Activated CD8-positive, alpha-beta T cell treated with anti-CD3 and anti-CD28 coated beads for 36 hours (primary cell): ENCODE measurements at places on chromosomes 4 and X. TPM values are rescaled to one million over a fixed set of nuclear protein-coding genes. Genes with fewer than 3 reads are reported as not detected.
A peak's percentile ranks its signal among the peaks of the same experiment; 100 is the strongest.

Gene TAF7L
- not detected for total RNA-seq

- no peak for DNase-seq
Measured at GRCh38 chr4:107793996-107794395, 30.7 kb upstream of the SGMS2 start.

Gene SPACA5B
- not detected for total RNA-seq

- DNase-seq = no peak
Measured at GRCh38 chr4:106985830-106986229, 50.3 kb downstream of the DKK2 start.

DNA sequence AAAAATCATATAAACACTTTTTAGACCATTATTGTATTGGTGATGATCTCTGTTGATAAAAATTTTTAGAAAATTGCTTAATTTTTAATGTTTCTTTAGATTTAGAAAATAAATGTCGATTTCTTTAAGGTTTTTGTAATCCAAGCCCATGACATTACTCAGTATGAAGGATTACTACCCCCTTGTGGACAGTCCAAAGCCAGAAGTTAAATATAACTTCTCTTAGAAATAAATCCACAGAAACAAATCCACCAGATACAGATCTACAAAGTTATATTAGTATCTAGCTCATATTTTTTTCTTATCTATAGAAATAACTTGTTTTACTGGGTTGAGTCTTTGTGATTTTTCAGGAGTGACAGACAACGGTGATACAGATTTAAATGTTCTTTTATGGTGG, 18.9 kb downstream of the TIFA start:
- no peak for DNase-seq

DNA sequence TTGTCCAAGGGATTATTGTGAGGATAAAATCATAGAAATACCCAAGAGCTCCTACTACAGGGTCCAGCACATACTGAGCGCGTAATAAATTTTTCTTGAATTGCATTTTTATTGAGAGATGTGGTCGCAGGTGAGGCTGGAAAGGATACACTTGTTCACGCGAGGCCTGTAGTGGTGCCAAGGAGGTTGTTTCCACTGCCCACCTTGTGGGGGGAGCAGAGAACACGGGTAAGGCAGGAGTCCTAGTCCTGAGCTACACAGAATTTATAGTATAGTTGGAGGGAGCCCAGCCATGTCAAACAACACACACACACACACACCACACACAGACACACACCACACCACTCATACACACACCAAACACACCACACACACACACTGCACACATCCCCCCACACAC, 31.8 kb upstream of the CYP4V2 start:
- no peak for DNase-seq

- no peak for DNase-seq
Measured at GRCh38 chrX:2677764-2678163, 13.3 kb upstream of the CD99 start.

GRCh38 chr4:83247415-83248357, 36.9 kb downstream of the COQ2 start:
- no peak for DNase-seq

GRCh38 chrX:118521435-118521834, 25.8 kb downstream of the DOCK11 start:
- DNase-seq = no peak

Gene CDKL2
- 1.0 TPM for total RNA-seq

GRCh38 chrX:119004920-119005524, 30.6 kb downstream of the LONRF3 start:
- peak; percentile 54 for DNase-seq

- no peak for DNase-seq
Measured at GRCh38 chrX:31464306-31464915, 392.6 kb upstream of the FTHL17 start.

Gene BEX2
- 14.6 TPM for total RNA-seq

DNA sequence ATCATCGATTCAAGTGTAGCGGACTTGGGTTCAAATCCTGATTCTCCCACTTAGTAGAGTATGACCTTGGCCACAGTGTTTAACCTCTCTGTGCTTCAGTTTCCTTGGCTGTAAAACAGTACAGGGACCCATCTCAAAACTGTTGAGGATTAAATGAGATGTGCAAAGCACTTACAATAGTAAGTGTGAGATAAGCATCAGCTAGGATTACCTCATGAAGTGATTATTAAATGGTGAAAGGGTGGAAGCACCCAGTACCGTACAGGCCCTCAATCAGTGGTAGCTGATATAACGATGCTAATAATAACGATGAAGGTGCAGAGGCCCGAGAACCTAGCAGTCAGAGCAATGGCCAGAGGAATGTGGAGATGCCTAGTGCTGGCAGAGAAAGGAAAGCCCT, 45.1 kb downstream of the PRPS1 start:
- DNase-seq = no peak

Gene MAGEE2
- not detected for total RNA-seq

DNA sequence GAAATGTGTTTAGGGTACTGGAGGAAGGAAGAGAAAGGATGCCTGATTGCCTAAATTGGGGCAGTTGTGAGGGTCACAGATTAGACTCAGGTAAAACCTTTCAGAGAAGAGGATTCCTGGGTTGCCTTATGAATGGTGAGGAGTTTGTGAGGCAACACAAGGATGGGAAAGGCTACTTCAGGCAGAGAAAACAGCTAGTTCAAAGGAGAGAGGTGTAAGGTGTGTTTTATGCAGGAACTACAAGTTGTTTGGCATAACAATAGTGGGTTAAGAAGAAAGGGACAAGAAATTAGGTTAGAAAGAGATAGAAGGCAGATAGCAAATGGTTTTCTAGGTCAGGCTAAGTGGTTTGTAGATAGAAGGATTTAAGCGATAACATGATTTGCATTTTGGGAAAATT, 75.1 kb upstream of the PGRMC2 start:
- DNase-seq = no peak

DNA sequence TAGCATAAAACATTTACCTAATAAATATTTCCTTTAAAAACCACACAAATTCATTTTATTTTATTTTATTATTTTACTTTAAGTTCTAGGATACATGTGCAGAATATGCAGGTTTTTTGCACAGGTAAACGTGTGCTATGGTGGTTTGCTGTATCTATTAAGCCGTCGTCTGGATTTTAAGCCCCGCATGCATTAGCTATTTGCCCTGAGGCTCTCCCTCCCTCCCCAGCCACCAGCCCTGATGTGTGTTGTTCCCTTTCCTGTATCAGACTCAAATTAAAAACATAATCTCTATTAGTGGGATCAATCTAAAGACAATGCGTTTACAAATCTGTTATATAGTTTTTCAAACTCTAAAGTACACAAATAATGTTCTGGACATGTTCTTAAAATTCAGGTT, 1.2 kb upstream of the HTN3 start:
- DNase-seq = no peak

Gene CENPVL2
- not detected for total RNA-seq

DNA sequence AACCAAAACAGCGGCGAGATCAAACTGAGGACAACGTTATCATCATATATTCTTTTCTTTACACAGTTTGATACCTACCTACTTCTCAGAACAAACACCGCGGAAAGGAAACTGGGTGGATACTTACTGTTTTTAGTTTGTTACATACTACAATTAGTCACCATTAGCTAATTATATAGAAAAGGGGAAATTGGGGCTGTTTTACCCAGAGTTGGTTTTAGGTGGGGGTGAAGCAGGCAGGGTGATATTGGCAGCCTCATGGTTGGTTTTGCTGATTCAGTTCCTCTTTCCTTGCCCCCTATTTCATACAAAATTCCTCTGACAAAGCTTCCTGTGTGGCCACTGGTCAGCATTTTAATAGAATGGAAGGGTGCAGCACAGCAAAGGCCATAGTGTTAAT, 77.8 kb downstream of the SORBS2 start:
- no peak for DNase-seq

Gene CAPN6
- total RNA-seq = not detected

Gene TBC1D19
- 4.5 TPM for total RNA-seq

Gene MAGEB17
- total RNA-seq = not detected

DNA sequence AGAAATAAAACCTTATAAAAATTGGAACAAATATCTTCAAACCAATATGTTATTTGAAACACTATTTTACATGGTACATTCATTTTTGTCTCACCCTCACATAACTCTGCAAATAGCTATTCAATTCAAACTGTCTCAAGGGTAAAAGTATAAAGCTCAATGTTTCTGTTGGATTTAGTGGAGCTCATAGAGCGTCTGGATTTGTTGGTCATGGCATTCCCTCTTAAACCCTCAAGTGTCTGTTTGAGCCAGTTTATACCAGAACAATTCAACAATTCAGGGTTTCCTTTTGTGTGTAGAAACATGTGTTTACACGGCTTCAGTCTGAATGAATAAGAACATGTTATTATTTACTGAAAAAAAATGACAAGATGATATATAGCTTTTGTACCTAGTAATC, 161.6 kb downstream of the PCDH18 start:
- no peak for DNase-seq

GRCh38 chrX:144738246-144738645, 509.1 kb upstream of the SPANXN1 start:
- DNase-seq = no peak

DNA sequence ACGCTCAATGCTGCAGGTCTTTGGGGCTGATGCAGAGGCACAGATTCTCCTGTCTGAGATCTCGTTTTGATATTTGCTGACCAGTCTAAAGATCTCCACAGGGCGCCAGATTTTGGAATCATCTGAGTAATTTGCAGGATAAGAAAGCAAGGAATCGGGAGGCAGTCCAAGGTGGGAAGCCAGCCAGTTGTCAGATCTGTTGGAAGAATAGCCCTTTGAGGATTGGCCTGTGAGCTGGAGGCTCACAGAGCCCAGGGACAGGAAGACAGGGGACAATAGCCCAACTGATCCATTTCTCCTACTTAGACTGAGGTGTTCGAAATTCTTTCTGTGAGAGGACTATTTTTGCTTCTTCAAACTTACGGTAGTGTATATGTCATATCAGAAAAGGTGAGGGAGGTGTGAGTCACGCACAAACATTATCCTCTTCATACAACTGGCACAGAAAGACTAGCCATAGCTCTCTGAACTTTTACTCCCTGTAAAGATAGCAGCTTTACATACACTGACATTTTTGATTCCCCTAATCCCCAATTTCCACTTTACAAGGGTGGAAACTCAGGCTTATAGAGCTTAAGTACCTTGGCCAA, 8.8 kb downstream of the DIPK2B start:
- no peak for DNase-seq

GRCh38 chrX:129772796-129773431, 6.8 kb upstream of the SASH3 start:
- DNase-seq = peak; percentile 64

DNA sequence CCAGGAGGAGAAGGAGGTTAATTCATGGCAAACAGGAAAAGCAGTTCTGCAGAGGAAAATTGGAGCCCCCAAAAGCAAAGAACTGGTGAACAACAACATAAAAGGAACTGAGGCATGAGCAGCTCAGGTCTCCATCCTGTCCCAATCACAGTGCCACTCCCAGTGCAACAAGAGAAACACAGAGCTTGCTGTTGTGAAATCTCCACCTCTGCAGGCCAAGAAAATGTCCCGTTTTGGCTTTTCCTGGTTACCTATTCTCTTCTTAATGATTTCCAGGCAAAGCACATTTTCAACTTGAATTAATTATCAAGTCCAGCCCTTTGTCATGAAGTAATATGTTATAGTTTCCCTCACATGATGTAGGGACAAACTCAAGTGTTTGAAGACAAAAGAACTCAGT, 778 bp downstream of the C1QTNF7 start:
- no peak for DNase-seq

DNA sequence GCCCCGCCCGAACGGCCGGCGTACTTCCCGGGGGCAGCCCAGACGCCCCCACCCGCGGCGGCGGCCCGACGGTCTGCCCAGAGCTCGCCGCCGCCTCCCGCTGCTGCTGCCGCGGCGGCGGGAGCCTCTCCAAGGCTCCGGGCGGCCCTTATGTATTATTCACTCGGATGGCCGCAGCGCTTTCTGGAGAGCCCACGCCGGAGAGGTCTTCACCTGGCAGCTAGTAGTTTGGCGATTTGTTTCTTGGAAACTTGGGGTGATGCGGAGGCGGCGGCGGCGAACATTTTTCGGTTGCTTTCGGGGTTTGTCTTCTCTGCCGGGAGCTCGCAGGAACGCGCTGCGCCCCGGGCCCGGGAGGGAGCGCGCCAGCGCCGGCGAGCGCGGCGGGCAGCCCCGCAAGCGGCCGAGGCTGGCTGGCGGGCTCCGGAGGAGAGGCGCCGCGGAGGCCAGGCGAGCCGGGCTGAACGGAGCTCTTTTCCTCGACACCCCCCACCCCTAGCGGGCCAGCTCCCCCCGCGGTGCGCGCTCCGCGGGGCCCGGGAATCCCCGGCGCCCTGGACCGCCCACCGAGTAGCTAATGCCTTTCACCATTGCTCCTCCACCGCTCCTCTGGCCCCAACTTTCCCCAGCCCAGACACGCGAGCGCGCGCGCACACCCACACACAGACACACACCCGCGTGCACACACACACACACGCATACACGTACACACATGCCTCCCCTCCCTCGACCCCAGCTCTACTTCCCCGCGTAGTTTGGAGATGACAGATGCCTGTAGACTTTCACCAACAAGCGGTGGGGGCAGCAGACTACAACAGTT, 113.5 kb downstream of the DHX15 start:
- DNase-seq = peak; percentile 48

Gene SPANXD
- not detected for total RNA-seq

Gene UBE2D3
- 427 TPM for total RNA-seq

Gene ALAS2
- not detected for total RNA-seq

GRCh38 chr4:1547131-1547855, 136.8 kb downstream of the FAM53A start:
- DNase-seq = no peak

GRCh38 chrX:15815779-15816437, 25.6 kb downstream of the ZRSR2 start:
- peak; percentile 45 for DNase-seq

Gene NEXMIF
- total RNA-seq = 0.79 TPM

GRCh38 chr4:185437809-185438208, 12.0 kb upstream of the UFSP2 start:
- DNase-seq = no peak

DNA sequence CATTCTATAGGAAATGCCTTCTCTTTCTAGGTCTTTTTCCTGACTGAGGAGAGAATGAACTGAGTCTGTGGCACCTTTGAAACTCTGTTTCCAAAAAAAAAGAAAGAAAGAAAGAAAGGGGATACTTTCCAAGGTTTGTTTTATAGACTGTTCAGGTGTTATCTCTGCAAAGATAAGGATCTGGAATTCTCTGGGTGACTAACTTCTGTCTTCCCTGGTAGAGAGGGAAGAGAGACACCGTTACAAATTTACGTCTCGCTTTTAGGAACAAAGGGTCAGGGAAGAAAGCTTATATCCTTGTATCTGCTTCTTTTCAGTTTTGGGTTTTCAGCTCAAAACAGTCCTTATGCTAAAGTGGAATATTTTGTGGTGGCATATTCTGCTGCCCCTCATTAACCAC, 314.1 kb downstream of the RAPGEF2 start:
- no peak for DNase-seq

GRCh38 chrX:6266041-6266440, 37.4 kb upstream of the NLGN4X start:
- DNase-seq = no peak

- DNase-seq = no peak
Measured at GRCh38 chrX:78316265-78316664, 11.1 kb downstream of the CYSLTR1 start.

DNA sequence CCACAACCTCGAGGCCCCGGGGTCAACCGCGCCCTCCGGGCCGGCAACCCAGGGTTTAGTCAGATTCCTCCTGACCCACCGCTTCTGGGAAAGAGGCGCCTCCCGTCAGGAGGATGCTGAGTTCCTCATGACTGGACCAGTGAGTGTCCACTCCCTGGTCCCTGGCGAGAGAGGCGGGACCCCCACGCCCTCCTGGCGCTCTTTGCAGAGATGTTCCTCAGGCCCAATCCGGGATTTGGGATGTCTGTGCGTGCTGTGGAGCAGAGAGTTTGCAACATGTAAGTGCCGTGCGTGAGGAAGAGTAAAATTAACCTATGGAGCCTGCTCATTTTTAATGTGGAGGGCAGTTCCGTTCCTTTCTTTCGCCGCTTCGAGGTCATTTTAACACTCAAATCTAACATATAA, 824 bp upstream of the UGDH start:
- no peak for DNase-seq
